Central memory CD4-positive, alpha-beta T cell (primary cell): ENCODE measurements at places on chromosomes 11 and 22.
A peak's percentile ranks its signal among the peaks of the same experiment; 100 is the strongest.

DNA sequence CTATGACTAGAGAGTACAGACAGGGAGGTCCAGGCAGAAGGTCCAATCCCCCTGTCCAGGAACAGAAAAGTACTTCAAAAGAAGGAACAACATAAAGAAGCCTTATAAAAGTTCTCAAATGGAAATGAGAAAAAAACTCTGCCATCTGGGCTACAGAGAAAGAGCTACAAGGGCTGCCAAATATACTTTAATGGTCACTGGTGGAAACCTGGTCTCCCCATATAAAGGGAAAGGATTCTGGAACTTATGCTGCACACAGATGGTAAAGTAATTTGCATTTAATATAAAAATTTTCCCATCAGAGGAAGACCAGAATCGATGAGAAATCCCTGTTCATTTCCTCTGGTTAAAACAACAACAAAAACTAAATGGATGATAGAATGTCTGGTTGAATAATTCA is 119.4 kb upstream of the MTMR2 start:
- DNase-seq = no peak

DNA sequence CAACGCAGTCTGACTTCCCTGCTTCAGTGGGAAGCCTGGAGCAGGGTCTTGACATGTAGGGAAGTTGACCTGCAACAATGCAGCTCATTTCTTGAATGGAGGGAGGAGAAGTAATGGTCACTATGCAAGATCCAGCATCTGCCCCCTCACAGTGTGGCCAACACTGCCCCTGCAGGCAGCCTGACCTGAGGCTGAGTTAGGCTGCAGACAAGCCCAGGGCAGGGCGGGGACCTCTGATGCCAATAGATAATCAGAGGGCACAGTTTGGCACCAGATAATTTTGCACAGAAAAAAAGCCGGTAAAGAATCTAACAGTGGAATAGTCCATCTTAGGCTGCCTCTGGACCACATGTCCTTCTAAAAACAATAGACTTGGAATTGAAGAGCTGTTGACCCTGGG is 182.3 kb downstream of the DSCAML1 start:
- no peak for DNase-seq

- DNase-seq = no peak
These were observed 172.8 kb downstream of the FAM181B start for GRCh38 chr11:82560836-82561235.

DNA sequence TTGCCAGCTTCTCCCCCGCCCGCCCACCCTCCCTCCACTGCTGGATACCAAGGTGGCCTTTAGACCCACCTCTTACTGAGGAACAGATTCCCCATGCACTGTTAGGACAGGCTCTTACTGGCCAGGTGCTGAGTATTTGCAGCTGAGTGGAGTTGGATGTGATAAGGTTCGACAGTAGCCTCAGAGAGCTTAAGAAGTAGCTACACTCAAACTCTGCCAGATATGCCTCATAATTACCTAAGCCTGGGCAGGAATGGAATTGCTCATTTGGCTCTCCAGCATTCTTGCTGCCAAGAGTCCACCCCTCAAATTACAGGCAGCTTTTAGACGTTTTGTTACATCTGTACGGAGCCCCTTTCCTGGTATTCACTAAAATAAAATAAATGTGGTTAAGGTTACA is 9.6 kb downstream of the FAM181B start:
- DNase-seq = no peak

- DNase-seq = no peak
These were observed 459.8 kb downstream of the SOX6 start for GRCh38 chr11:15896530-15896929.

- DNase-seq = no peak
These were observed 140.5 kb downstream of the MIAT start for GRCh38 chr22:26797910-26798309.

- DNase-seq = no peak
These were observed 58.6 kb downstream of the BRD1 start for GRCh38 chr22:49768951-49769690.

DNA sequence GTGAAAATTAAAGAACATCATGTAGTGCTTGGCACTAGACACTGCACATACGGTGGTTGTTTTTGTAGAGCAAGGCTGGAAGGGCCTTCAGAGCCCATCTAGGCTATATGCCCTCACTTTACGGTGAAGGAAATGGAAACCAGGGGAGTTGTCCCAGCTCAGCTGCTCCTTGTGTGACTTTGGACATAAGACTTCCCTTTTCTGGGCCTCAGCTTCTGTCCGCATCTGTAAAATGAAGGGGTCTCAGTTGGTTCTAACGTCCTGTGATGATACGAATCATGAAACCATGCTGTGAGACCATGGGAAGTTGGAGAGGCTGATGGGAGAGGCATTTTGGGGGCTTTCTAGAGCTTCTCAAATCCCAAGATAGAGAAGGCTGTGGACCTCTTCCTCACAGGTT is 4.7 kb downstream of the KCNE3 start:
- DNase-seq = no peak

DNA sequence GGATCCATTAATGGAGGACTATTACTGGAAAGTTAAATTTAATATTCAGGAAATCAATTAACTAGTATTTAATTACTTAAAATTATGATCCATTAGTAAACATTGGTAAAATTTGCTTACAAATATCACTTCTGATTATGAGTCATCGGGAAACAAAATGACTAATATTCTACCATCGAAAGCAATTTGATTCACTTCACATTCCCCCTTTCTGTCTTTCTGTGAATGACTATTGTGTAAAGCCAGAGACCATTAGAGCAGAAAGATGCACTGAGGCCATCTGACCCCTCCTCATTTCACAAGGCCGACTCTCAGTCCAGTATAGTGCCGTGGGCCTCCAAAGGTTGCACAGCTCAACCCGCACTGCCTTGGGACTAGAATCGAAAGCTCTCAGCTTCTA is 619.0 kb downstream of the OPCML start:
- DNase-seq = no peak

- DNase-seq = no peak
These were observed 20.0 kb downstream of the CAVIN3 start for GRCh38 chr11:6300325-6300724.

DNA sequence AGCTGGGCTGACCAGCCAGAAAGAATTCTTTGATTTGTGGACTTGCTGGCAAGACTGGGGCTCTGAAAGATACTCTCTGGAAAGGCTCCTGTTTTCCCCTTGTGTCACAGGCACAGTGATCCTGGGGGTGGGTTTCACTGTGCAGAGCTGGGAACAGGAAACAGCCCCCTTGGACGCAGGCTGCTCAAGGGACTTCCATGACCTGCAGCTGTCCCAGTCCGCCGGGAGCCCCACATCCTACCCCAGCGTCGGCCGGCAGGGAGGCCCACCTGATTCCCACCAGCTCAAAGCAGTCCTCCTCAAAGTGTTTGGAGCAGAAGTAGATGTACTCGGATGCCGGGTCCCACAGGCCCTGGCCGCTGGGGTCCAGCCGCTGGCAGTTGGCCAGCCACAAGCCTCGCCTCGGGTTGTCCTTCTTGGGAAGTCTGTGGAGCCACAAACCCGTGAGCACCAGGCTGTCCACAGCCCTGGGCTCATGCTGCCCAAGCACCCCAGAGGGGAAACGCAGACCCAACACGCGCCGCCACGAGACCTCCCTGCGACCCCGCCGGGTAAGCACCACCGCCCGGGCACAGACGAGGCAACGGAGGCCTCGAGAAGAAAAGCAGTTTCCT is 824 bp downstream of the THAP7 start:
- DNase-seq = no peak

- DNase-seq = no peak
These were observed 393.0 kb upstream of the ANO3 start for GRCh38 chr11:25938952-25939351.

DNA sequence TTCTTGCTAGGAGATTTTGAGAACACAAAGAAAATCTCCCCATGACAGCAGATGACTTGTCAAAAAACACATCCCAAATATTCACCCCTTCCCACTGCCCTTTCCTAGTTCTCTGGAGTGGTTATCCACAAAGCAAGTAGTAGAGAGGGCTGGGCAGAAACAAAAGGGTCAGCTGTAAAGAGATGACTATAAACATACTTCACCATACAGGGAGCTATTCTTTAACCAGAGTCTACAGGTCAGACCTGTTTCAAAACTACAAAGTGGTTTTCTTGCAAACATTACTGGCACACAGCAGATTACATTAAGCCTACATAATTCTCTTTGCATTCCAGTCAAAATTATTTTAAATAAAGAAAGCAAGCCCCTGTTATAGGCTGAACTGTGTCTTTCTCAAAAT is 47.7 kb upstream of the NFRKB start:
- DNase-seq = no peak

DNA sequence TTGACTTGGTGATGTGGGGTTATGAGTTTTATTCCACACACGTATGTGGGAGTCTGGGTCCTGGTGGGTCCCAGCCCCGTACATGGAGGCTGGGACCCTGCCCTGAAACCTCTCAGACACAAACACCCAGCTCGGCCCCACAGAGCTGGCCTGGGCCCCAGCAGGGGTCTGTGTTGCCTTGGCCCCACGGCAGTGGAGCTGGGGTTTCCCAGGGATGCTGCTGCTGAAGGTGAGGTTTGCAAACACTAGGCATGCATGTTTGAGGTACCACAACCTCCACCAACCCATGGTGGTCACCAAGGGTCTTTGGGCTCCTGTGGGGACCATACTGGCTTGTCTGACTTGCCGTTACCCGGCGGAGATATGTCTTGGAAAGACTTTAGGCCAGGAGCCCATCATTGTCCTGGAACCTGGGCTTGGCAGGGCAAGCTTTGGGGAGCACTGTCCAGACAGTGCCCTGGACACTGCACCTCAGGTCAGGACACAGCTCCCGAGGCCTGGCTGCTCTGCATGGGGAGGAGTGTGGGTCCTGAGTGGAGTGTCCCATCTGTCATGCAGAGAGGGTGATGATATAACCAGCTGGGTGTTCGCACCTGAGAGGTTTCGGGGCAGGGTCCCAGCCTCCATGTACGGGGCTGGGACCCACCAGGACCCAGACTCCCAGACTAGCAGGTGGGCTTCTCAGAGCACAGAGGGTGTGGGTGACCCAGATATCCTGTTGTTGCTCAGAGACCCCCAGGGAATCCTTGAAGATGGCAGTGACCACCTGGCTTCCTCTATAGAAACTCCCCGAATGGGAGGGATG is 63.3 kb downstream of the KCNQ1 start:
- DNase-seq = no peak

DNA sequence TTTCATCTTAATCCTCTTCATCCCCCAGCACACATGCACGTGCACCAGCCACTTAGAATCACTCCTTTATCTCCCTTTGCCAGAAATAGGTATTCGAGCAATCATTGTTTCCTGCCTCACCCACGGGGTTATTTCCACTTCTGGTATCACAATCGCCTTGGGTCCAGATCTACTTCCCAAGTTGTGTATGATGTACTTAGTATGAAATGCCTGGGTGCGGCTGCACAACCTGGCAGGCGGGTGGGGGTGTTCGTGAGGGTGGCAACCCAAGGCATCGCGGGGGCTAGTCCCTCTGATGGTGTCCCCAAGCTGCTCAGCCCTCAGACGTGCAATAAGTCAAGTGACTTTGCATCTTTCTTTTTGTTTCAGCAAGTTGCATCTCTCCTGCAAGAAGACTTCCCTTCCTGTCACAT is 475.6 kb downstream of the MIAT start:
- DNase-seq = no peak

DNA sequence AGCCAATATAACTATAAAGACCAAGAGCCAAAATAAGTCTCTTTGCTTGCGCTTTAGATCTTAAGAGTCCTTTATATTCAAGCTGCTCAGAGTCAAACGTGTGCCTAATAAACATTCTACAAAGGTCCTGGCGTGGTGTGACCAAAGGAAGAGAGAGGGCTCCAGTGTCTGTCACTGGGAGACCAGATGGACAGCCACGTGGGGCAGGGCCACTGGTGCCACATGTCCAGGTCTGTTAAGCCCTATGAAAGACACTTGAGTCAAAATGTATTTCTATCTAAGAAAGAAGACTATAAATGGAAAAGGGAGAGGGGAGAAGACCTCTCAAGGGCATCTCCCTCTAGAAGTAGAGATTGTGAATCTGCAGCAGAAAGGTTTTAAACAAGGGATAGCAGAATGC is 32.2 kb upstream of the EHF start:
- DNase-seq = no peak

- no peak for DNase-seq
These were observed 346.4 kb upstream of the ARHGAP42 start for GRCh38 chr11:100340466-100341319.

GRCh38 chr11:109956124-109956793 is 136.9 kb upstream of the ZC3H12C start:
- DNase-seq = no peak

- DNase-seq = peak; percentile 10
These were observed 131.2 kb upstream of the MTMR2 start for GRCh38 chr11:96054870-96055705.

DNA sequence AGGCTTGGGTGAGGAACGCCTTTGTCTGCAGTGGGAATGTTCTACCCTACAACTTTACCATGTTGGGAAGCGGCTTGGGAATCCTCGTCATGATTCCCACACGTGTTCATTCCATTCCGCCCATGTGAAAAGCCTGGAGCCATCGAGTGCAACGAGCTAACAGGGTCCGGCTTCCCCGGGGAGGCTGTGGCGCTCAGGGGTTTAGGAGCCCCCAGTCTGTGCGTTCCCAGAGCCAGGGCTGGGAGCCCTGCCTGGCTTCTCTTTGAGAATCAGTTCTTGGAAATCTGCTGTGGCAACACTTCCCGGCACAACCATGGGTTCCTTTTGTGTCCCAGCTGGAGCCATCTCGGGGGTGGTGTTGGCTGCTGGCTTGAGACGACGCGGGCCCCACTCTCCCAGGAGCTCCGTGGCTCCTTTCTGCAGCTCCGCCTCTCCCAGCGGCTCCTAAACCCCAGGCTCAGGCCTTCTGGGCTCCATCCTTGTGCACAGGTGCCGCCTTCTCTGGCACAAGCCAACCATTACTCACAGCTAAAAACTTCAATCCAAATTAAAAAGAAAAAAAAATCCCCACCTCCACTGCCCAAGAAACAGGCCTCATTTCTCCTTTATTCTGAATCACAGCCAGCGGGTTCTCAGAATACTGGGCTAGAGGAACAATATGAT is 18.7 kb upstream of the PPFIA1 start:
- DNase-seq = no peak

DNA sequence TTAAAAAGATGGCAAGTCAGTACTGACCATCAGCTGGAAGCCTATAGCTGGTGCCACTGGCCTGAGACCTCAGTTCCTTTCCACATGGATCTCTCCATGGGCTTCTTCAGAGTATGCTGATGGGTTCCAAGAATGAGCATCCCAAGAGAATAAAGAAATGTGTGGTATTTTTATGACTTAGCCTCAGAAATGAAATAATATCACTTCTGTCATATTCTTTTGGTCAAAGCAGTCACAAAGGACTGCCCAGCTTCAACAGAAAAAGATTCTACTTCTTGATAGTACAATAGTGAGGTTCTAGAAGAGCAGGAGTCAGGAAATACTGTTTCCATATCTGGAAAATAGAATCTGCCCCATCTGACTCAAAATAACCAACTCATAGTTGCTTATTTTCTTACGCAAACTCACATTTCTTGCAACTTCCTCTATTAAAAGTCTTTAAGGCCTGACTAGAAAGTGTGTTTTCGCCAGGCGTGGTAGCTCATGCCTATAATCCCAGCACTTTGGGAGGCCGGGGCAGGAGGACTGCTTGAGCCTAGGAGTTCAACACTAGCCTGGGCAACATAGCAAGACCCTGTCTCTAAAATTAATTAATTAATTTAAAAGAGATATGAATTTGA is 116.9 kb downstream of the SIK3 start:
- no peak for DNase-seq
